Effector memory CD4-positive, alpha-beta T cell (primary cell): ENCODE measurements at places on chromosomes 12 and 14.

GRCh38 chr12:58106195-58106594 is 164.8 kb downstream of the ATP23 start:
- H3K27me3 ChIP-seq, result no peaks in the 10 kb centered on the region
- no peak overlapping the region for H3K27ac ChIP-seq
- no peak for DNase-seq
- no peaks in the 10 kb centered on the region for H3K36me3 ChIP-seq
- no peaks in the 10 kb centered on the region for H3K4me1 ChIP-seq

- no peak overlapping the region for H3K27ac ChIP-seq
- H3K4me3 ChIP-seq, result no peak overlapping the region
- DNase-seq, result no peak
- no peaks in the 10 kb centered on the region for H3K36me3 ChIP-seq
- H3K27me3 ChIP-seq, result no peaks in the 10 kb centered on the region
These were observed 188.1 kb downstream of the ANO4 start for GRCh38 chr12:100982511-100983183.

- no peaks in the 10 kb centered on the region for H3K36me3 ChIP-seq
- no peaks in the 10 kb centered on the region for H3K4me1 ChIP-seq
- H3K27ac ChIP-seq, result no peak overlapping the region
- H3K27me3 ChIP-seq, result no peaks in the 10 kb centered on the region
These were observed 203.4 kb upstream of the DDHD1 start for GRCh38 chr14:53356361-53357150.

GRCh38 chr12:46390304-46390703 is 17.7 kb upstream of the SLC38A2 start:
- DNase-seq, result no peak
- no peaks in the 10 kb centered on the region for H3K27me3 ChIP-seq
- H3K4me3 ChIP-seq, result no peak overlapping the region
- H3K36me3 ChIP-seq, result no peaks in the 10 kb centered on the region
- no peak overlapping the region for H3K27ac ChIP-seq
- no peaks in the 10 kb centered on the region for H3K4me1 ChIP-seq

DNA sequence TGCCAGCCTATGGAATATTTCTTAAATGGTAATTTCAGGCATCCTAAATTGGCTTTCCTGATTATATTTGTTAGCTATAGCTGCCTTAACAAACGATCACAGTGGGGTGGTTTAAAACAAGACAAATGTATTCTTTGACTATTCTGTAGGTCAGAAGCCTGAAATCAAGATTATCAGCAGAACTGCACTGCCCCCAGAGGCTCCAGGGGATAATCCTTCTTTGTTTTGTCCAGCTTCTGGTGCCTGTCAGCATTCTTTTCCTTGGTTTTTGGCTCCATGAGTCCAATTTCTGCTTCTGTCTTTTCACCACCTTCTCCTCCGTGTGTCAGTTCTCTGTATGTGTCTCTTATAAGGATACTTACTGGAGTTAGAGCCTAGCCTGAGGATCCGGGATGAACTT is 1282.2 kb upstream of the USP15 start:
- H3K4me3 ChIP-seq, result no peak overlapping the region
- no peaks in the 10 kb centered on the region for H3K4me1 ChIP-seq
- H3K27me3 ChIP-seq, result no peaks in the 10 kb centered on the region
- no peaks in the 10 kb centered on the region for H3K36me3 ChIP-seq
